ENCODE measurements at places on chromosomes 5 and 9.

GRCh38 chr9:13295556-13295955, 16.1 kb upstream of the MPDZ start:
- DNase-seq: no peak

DNA sequence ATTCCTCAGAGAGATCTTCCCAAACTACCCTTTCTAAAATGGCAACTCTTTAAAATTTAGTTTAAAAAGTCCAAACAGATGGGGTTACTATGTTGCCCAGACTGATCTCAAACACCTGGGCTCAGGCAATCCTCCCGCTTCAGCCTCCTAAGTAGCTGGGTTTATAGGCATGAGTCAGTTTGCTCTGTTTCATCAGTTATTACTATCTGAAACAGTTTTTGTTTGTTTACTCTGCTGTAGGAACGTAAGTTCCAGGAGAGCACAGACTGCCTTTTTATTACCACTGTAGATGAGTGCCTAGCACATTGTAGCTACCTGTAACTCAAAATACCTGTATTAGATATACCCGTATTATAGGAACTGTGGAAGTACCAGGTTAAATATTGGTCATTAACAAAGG, 89.4 kb downstream of the UHRF2 start:
- no peak for DNase-seq

GRCh38 chr5:84362061-84362720, 22.5 kb downstream of the EDIL3 start:
- DNase-seq: no peak

DNA sequence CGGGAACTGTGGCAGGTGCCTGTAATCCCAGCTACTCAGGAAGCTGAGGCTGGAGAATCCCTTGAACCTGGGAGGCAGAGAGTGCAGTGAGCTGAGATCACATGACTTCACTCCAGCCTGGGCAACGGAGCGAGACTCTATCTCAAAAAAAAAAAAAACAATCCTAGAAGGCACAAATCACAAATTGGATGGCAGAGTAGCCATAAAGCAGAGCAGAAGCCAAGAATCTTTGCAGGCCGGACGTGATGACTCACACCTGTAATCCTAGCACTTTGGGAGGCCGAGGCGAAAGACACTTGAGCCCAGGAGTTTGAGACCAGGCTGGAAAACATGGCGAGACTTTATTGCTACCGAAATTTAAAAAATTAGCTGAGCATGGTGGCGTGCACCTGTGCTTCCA, 9.2 kb upstream of the FUBP3 start:
- no peak for DNase-seq

- no peak for DNase-seq
Observed at GRCh38 chr9:38370176-38370575, 22.3 kb upstream of the ALDH1B1 start.

- no peak for DNase-seq
Observed at GRCh38 chr5:174636094-174636493, 88.3 kb upstream of the MSX2 start.

GRCh38 chr9:136219276-136219675, 14.3 kb upstream of the LHX3 start:
- no peak for DNase-seq

- no peak for DNase-seq
Observed at GRCh38 chr5:129912601-129913255, 8.5 kb downstream of the CHSY3 start.

Measured in HTR-8/SVneo (cell line).